NCI-H2107 (cell line): ENCODE measurements at places on chromosomes 11 and 22.
A peak's percentile ranks its signal among the peaks of the same experiment; 100 is the strongest.

DNA sequence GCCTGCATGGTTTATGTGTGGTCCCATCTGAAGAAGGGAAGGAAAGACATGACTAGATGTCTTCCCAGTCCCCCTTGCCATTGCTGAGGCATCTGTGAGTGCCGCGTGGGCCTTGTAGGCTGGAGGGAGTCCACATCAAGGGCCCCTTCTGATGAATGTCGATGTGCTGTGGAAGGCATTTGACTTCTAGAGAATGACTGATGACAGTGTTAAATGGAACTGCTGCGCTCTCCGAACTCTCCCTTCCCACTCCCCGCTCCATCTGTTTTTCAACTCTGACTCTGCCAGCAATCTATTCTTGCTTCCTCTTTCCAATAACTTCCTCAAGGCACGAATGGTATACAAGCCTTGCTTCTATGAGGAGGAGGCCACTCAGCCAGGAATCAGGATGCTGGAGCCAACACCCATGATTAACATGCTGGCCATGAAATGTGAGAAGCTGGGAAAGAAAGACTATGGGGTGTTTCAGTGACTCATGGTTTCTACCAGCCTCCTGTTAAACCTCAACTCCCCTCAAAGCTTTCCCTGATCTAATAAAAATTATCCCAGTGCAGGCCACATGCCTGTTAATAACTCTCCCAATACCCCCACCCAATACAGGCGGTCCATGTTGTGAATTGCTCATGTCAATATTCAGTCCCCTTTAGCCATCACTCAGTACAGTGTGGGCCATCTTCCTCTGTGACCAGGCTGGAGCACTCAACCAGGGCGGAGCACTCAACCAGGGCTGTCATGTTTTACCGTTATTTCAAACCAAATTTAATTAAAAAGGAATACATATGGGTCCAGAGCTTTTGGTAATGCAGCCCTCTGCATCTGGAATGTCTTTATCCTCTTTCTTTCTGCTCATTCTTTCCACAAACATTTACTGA, 46.4 kb upstream of the TBCEL start:
- DNase-seq: no peak

DNA sequence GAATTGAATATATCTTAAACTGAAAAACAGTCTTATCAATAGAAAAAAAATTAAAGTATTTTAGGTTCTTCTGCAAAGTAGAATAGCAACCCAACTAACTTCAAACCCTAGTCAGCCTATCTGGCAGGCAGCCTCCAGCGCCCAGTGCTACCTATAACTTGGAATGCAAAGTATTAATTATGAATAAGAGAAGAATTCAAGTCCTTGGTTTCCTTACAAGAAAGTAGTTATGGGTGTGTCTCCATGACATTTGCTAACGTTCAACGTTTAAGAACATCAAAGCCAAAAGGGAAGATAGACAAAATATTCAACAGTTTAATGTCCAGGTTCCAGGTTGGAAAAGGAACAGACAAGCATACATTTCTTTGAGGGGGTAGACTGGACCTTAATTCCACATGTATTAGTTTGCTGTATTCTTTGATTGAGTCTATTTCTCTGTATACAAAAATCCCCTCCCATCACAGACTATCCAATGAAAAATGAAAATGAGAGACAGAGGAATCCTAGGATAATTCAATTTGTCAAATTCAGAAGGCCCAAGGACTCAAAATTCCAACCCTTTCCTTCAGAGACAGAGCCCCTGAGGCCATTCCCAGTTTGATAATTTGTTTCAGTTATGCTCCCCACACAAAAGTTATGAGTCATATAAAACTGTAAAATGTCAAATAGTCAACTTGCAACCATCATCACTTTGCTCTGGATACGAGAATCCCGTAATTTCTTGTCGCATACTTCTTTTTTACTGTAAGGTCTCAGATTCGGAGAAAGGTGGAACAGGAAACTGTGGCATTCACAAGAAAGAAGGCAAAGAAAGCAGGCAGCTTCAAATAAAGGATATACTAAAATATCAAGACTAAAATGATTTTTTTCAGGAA, 83.7 kb upstream of the CHRM4 start:
- DNase-seq: no peak

- DNase-seq: no peak
Measured at GRCh38 chr22:35677460-35678187, 29.4 kb downstream of the APOL6 start.

DNA sequence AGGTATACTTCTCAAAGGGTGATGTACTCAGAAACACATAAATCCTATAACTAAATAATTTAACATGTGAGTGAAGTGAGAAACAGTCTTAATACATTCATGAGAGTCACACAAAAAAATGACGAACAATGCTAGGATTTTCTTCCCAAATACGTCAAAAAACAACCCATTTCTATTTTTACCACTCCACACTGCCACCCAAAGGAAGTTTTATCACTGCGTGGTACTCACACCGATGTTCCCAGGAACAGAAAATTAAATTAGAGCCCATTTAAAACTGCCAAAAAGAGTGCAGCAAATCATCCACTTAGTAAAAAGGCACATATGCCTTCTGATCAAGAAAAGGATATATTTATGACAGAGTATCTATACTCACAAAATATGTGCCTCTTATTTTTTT, 710.9 kb upstream of the FAT3 start:
- DNase-seq: no peak

GRCh38 chr11:122287401-122287800, 171.4 kb upstream of the BLID start:
- DNase-seq: no peak

GRCh38 chr11:57873196-57873911, 111.8 kb downstream of the CTNND1 start:
- DNase-seq: no peak

- no peak for DNase-seq
Measured at GRCh38 chr22:33707581-33707980, 212.7 kb downstream of the LARGE1 start.

DNA sequence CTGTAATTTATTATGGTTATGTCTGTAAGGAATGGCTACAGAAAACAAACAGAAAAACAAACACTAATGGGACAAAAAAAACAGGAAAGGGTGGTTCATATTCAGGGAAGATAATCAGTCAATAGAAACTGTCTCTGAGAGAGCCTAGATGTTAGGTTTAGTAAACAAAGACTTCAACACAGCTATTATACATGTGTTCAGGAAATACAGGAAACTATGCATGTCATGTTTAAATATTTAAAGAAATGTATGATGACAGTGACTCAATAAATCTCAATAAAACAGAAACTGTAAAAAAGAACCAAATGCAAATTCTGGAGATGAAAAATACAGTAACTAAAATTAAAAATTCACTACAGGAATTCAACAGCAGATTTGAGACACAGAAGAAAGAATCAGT, 76.0 kb downstream of the PACS1 start:
- DNase-seq: no peak

DNA sequence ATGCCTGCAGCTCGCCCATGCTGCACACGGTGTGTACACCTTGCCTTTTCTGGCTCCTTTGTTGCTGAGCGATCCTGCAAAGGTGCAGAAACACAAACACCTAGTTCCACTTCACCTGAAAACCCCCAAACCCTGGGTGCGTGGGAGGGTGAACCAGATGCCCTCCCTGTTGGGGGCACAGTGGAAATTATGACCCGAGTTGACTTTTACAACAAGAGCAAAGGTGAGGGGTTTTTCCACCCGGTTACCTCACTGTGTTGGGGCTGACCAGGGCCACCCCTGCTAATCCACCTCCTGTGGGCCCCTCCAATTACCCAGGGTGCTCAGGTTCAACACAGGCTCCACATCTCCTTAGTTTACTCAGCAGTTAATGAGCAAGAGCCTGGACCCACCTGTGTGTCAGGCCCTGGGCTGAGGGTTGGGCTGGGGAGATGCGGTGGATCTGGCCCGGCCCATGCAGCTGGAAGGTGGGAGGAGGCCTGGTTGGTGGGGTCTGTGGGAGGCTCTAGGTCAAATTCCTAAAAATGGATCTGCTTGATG, 42.1 kb downstream of the LRRC32 start:
- no peak for DNase-seq

- no peak for DNase-seq
Measured at GRCh38 chr11:78310500-78310909, 107.1 kb downstream of the GAB2 start.

DNA sequence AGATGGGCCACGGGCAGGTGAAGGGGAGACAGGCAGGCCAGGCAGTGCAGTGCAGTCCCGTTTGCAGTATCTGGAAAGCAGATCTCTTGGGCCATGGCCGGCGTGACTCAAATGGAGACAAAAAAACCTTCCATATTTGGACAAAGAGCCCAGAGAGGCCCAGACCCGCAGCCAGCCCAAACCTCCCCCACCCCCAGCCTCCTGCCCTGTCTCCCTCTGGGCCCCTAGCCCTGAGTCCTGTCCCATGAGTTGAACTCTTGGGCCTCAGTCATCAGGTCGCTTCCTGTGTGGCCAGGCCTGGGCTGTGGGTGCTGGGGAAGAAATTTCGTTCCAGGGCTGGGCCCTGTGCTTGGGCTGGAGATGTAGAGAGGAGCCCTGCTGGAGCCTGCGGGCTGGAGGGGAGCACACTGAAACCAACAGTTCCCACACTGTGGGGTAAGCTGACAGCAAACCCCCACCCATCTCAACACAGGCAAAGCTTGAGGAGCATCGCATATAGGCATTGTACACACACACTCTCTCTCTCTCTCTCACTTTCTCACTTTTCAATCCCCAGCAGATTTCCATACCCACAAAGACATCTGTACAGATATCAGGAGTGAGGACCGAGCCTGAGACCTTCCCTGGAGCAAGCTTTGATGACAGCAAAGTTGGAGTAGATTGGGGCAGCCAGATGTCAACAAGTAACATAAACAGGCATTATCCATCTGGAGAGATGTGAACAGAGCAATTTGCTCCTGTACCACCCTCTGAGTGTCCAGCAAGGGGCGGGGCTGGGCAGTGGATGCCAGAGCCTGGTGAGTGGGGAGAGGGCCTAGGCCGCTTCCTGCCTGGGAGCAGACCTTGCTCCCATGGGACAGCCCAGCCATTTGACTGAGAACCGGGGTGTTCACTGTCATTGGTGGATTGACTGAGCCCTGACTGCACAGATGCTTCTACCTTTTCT, 17.2 kb downstream of the ARHGEF17 start:
- DNase-seq: no peak

- DNase-seq: no peak
Measured at GRCh38 chr11:104776501-104777170, 121.6 kb downstream of the CASP12 start.

- DNase-seq: no peak
Measured at GRCh38 chr11:47572715-47573255, 6.0 kb downstream of the KBTBD4 start.

GRCh38 chr11:47234669-47235100, 13.9 kb downstream of the ACP2 start:
- DNase-seq: peak; percentile 57

DNA sequence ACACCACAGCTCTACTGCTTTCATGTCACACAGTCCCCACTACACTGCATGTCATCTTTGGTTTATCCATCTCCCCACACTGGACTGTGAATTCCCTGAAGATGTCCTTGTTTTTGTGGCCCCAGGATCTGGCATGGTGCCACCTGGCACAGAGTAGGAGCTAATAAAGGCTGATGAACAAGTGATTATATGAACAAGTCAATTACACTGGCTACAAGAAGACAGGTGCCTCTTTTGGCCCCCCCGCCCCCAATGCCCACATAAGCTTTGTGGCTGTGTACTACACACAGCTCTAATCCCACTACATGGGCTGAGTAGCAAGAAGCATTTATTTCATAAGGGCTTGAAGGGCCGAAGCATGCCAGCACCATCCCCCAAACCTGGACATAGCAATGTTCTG, 24.7 kb downstream of the PLEKHA7 start:
- no peak for DNase-seq

DNA sequence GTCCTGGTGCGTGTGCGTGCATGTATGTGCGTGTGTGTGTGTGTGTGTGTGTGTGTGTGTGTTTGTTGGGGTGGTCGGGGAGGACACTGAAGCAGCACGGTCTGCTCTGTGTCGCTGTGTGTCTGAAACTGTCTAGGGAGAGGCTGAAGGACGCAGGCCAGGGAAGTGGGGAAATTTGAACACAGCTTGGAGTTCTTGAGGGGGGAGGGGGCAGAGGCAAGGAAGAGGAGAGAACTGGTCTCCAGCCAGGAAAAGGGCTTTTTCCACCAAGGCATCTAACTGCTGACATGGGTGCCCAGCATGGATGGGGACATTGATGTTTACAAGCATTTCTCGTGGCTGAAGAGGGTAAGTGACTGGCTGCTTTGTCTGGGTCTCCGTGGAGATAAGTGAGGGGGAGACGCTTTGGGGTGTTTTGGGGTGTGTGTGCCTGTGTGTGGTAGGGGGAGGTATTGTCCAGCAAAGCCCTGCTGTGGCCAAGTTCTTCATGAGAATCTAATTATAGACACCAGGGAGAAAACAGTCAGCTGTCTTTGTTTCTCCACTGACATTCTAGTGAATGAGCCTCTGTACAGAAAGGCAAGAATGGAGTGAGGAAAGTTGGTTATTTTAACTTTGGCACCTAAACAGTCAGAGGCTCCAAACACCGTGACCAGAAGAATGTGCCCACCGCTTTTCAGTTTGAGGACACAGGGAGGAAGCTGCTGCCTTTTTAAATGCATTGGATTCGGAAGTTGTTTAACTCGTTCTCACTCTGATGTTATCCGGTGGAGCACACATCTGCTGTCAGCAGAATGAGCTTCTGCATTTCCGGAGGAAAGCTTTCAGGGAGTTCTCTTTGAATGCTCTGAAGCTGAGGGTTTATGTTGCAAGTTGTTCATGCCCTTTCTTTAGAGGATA, 63.7 kb downstream of the PPFIBP2 start:
- no peak for DNase-seq

DNA sequence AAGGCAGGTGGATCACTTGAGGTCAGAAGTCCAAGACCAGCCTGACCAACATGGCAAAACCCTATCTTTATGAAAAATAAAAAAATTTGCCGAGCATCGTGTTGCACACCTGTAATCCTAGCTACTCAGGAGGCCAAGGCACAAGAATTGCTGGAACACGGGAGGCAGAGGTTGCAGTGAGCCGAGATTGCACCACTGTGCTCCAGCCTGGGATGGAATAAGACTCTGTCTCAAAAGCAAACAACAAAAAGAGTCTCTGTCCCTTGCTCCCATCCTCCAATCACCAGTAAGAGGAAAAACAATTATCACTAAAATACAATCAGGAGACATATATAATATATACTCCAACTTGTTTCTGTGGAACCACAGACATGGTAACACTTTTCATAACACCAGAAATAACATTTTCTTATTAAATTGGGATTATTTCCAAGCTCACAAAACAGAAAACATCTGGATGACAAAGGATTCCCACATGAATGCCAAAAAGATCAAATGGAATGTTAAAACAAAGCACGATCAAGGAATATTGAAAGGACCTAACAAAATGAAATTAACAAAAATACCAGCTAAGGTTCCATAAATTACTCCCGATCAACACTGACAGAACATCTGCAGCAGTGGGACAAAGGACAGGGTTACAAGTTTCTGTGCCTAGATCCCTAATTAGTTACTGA, 15.2 kb downstream of the FCHSD2 start:
- DNase-seq: no peak
